T-helper 2 cell (primary cell): ENCODE measurements at places on chromosomes 4 and X.

GRCh38 chrX:39821709-39822095 is 276.1 kb downstream of the BCOR start:
- DNase-seq: no peak

GRCh38 chr4:53764761-53765490 is 173.6 kb upstream of the LNX1 start:
- no peak for DNase-seq

DNA sequence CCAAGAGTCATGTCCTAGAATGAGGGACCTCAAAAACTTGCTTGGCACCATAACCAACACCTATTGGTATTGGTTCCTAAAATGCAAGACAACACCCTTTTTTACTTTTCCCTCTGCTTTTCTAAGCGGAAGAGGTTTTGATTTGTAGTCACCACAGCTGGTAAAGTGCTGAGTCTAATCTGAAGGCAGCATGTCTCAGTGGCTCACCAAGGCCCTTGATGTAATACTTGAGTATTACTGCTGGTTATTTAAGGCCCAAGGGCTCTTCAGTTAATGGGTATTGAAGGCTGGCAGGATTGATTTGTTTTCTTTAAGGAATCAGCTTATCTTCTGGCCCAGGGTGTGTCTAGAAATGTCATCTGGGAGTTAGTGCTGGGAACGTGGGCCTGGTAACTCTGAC is 735.1 kb downstream of the GLUD2 start:
- DNase-seq: no peak

- no peak for DNase-seq
Measured at GRCh38 chr4:173146456-173146855, 22.2 kb upstream of the GALNT7 start.

DNA sequence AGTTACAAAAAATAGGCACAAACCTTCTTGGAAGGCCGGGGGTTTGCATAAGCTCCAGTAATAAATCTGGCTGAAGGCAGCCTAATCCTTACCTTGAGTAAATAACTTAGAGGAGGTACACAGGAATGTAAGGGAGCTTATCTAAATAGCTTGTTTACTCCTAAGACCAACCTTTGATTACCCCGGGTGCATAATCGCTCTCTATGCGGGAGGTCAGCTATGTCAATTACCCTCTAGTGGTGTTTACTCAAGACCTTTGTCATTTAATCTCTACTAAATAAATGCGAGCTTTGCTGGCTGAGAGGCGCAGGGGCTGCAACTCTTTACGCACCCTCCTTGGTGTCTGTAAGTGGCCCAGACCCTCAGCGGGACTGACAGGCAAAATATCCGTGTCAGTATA is 50.2 kb upstream of the MAP9 start:
- DNase-seq: no peak

DNA sequence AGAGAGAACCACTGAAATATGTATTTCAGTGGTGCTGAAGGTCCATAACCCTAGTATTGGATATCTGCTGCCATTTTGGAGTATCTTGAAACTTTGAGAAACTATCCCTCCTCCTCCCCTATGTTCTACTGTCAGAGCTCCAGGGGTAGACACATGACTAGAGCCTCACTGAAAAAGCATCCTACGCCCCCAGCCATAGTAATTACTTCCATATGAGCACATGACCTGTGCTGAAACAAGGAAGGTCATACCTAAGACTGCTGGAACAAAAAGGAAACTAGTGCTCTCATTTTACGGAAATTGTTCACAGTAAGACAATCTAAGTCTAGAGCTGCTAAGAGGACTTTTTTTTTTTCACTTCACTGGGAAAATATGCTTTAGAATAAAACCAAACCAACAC is 42.0 kb upstream of the MAPK10 start:
- no peak for DNase-seq

DNA sequence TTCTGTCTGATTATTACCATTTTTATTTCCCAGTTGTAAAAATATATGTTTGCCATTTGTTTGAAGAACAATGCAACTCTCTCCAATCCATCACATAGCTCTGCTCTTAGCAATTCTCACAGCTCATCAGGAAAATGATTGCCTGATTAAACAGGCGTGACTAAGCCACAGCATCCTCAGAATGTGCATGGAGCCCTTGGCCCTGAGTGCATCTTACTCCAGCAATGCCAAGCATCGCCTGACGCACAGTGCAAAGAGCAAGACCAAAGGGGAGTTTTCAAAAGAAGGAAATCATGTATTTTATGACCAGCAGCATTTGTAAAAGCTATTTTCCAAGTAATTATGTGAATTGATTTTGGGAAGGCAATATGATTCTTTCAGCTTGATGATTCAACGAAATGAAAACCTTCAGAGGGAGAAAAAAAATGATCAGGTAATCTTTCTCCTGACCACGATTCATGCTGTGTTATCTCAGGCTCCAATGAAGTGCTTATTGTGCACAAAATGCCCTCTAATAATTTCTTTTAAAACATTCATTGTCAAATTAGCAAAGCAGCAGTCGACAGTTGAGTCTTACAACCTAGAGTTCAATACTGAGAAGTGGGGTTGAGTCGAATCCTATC is 138.0 kb upstream of the FAM9B start:
- no peak for DNase-seq
